Activated CD8-positive, alpha-beta memory T cell treated with anti-CD3 and anti-CD28 coated beads for 24 hours (primary cell): ENCODE measurements at places on chromosomes 16 and 17.

- no peak for DNase-seq
Measured at GRCh38 chr17:77854083-77854758, 104.3 kb upstream of the TNRC6C start.

GRCh38 chr16:21959050-21959449 is 5.9 kb downstream of the UQCRC2 start:
- no peak for DNase-seq

GRCh38 chr17:49444384-49444783 is 29.7 kb upstream of the PHB1 start:
- DNase-seq, result no peak

- no peak for DNase-seq
Measured at GRCh38 chr16:87945351-87946042, 5.7 kb upstream of the BANP start.

DNA sequence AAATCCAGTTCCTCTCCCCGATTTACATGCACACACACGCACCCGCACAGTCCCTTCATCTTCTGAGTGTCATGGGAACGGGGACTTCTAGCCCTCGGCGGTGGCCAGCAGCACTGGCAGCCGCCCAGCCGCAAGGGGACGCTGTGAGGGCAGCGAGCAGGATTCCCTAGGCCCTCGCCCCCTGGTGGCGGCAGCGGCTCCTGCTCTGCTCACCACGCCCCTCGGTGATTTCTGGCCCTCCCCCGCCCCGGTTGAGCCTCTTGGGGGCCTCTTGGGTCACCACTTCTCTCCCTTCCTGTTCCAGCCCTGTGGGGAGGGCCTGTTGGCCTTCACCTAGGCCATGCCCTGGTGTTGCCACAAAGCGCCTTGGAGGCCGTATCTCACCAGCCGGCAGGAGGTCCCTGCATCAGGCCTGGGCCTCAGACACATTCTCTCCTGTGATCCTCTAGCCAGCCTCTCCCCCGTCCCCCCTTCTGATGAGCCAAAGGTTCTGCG is 75.2 kb upstream of the KSR1 start:
- peak; percentile 90 for DNase-seq

DNA sequence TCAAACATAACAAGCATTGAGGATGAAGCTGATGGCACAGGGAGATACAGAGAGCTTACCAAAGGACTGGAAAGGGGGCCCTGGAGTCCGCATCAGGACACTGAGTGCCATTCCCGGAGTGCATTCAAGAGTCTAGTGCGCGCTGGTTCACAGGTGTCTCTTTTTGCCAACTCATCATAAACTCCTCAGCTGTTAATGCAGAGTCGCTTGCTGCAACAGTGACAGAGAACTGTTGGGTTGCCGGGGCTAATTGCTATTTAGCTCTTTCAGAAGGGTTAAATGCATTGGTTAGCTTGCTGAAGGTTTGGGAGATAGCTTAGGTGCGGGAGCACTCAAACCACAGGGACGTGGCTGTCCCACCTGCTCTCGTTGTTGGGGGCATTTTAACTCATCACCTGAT is 1091.6 kb upstream of the EEF2KMT start:
- no peak for DNase-seq

GRCh38 chr17:917391-917811 is 62.2 kb downstream of the NXN start:
- no peak for DNase-seq

DNA sequence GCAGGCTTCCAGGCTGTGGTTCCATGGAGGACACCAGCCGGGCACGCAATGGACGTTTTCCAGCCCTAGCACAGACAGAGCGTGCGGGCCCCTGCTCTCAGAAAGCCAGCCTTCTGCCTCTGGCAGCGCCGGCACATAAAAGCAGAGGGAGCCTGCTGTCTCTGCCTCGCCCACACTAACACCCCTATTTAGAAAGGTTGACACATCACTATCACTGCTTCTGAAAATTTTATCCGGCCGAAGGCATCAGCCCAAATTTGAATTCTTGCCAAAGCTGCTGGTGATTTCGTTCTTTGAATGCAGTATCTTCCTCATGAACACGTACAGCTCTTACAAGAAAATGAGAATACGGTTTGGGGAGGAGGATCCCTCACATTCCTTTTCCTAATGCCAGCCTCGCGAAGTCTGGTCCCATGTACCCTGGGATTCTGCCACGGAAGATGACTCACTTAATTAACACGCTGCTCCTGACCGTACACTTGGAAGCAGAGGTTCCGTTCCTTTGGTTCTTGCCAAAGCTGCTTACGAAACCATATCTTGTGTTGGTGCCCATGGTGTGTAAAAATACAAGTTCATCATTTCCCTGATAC is 1.3 kb upstream of the RAB11FIP3 start:
- DNase-seq, result no peak

DNA sequence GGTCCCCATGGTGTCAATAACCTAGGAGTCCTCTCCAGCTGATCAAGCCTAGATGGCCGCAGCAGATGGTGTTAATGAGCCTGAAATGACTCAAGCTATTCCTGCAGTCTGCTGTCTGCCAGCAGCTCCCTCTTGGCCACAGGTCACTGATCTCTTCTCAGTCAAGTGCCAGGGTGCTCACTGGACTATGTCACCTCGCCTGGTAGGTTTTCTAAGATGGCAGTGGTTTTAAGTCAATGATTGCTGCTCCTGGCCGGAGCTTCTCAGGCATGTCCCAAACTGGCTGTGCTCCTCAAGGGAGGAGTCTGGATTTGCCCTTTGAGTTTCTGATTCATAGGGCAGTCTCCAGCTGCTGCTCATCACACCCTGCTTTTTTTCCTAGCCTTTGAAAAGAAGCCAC is 58.6 kb upstream of the SHISA6 start:
- no peak for DNase-seq

DNA sequence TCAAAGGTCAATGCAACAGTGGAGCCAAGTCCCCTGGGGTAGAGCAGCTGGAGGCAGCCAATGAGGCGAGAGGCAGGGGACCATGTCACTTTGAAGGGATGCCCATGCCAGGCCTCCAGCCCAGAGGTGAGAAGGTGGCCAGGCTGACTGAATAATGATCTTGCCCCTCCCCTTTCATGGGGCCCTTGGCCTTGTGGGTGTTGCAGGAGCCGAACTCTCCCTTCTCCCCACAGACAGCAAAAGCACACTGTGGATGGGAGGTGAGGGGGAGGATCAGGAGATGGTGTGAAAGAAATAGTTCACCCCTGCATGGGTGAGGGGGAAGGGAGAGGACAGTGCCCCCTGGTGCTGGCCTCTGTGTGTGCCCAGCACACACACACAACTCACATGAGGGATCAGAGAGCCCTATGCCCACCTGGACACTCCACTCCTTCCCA is 15.8 kb upstream of the TBX21 start:
- DNase-seq, result no peak

- no peak for DNase-seq
Measured at GRCh38 chr16:12971241-12971640, 69.8 kb downstream of the SHISA9 start.

DNA sequence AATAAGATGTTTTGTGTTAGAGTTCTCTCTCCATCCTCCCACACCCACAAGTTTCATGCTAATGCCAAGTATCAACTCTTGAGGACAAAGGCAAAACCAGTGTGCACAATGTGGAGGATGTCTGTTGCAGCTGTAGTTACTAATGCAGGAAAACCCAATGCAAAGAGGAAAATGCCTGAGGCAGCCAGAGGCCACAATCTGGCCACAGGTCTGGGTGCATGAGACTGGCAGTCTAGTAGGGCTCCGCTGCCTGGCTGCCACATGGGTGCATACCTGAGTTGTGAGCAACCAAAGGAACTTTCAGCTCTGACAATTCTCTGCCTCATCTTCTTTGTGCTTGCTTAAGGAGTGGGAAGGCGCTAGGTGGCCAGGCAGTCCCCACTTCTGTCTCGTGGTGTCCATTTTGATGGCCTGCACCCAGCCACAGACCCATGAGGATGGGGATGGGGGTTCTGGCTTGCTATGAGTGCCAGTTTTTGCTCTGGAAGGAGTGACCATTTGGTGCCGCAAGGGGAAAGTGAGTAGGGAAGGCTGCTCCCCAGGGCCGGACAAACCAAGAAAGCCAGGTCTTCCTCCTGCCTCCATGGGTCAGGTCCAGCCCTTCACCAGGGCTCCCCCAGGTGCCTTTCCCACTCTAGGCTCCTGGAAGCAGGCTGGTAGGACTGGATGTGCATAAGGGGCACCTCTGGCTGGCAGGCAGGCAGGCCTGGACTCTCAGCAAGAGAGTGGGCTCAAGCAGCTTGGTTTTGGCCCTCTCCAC is 4.2 kb upstream of the GFOD2 start:
- DNase-seq, result no peak

DNA sequence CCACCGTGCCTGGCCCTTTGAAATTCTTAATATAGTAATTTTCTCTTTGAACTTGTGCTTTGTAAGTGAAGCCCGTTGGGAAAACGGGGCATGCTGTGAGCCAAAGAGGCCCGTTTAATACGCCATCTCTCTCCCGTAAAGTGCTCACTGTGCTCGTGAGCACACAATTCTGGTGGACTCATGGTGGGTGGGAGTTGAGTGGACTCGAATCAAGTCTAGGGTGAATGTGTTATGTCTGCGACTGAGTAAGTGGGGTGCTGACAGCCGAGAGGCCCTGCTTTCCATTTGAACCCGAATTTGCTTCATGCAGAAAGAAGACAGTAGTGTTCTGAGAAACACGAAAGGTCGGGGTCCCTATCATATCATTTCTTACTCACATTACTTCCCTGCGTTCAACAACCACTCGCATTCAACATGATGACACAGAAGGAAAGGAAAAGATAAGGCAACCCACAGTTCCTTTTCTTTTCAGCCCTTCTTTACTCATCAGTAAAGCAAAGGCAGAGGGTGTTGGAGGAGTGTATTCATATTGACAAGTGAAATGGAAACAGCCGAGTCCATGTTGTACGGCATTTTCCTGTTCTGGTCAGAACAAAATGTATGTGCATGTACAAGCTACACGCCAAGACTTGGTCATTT is 4.8 kb upstream of the ATP2A3 start:
- DNase-seq, result no peak

GRCh38 chr17:47717979-47718621 is 14.9 kb upstream of the TBX21 start:
- DNase-seq, result peak; percentile 79

DNA sequence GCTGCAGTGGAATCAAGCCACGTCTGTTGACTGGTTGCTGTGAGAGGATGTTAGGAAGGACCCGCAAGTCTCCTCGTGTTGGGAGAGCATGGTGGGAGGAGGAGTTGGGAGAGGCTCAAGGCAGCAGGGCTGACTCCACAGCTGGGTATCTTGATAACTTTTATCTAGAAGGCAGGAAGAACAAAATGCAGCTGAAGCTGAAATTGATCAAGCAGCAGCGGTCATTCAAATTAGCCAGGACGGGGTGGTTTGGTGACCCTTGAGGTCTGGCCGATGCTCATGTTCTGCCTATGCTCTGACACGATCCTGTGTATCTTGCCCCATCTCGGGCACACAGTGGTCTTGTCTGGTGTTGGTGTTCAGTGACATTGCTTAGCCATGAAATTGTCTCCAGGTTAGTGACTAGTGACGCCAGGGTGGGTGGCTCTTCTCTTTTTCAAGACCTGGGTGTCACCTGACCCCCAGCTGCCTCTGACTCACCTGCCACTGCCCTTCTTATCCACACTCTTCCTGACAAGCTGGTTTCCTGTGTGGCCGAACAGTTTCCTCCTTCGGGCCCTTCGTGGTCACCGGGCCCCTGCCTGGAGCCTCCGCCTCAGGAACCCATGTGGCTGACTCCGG is 19.1 kb downstream of the NPTX1 start:
- no peak for DNase-seq

DNA sequence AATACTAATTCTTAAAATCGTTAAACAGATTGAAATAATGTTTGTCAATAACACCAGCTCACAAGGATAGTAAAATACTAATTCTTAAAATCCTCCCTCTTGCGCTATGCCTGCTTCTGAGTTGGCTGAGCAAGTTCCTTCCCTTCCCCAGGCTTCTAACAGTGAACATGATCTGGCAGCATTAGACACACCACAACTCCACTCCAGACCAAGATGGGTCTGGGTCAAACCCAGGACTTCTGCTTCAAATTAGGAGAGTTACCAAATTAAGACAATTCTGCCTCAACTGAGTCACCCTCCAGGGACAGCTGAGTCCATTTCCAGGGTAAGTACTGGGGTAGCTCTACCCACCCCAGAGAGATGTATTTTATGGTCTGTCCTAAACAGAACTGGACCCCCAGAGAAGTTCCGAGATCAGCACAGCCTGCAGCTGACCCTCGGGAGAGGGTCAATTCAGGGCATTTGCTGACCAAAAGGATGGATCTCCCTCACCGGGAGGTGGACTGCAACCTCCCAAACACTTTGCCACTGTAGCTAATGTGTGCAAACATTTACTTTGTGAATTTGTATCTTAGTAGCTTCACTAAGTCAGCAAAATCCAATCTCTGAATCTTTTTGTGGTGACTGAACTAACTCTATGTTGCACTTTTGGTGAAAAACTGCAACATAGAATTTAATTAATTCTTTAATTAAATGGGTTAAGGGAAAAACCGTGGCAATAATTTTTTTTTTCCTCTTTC is 48.8 kb downstream of the ADCY9 start:
- peak; percentile 46 for DNase-seq

DNA sequence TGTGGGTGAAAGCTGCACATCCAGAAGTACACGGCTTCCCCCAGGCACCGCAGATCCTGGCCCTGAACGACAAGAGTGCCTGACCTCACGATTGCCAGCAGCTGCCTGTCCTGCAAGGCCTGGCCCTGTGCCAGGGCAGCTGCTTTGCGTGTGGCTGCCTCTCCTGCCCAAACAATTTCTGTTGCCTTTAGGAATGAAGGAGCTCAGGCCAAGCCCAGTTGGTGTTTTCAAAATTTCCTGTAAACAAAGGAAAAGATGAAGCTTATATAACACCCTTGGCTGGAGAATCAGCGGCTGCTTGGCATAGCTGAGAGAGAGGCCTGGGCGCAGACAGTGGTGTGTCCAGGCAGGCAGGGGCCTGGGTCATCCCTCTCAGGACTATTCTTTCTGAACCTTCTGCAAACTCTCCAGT is 11.7 kb upstream of the SLC47A2 start:
- no peak for DNase-seq

- DNase-seq, result no peak
Measured at GRCh38 chr16:88459366-88460073, 6.4 kb downstream of the ZFPM1 start.

DNA sequence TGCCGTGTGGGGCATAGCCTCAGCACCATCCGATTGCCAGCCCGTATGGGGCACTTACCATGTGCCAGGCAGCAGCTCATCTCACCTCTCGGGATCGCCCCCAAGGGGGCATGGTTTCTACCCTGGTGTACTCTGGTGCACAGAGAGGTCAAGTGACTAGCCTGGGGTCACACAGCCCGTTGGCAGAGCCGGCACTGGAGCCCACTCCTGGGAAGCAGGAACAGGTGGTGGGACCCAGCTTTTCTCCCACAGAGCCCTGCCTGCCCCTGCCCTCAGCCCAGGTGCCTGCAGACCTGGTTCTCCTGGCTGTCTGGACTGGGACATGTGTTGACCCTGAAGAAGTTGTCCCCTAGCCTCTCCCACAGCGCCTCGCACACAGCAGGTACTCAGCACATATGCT is 141.8 kb upstream of the CIBAR2 start:
- no peak for DNase-seq

DNA sequence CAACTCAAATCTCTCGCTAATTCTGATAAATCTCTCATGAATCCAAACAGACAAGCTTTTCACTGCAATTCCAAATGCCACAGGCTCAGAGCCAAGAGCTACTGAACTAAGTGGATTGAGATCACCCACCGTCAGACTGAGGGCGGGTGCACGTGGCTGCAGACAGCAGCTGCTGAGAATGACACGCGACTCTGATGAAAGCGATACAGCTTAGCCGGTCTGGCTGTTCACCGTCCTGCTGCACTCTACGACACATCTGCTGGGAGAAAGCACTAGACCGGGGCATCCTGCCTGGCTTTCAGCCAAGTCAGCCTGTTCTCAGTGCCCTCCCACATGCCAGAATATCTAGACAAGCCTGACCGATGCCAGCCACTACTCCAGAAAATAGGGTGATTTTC is 42.6 kb downstream of the KLHDC4 start:
- no peak for DNase-seq

GRCh38 chr17:39000021-39000601 is 32.9 kb upstream of the FBXO47 start:
- DNase-seq, result no peak
